Stimulated activated CD8-positive, alpha-beta memory T cell treated with anti-CD3 and anti-CD28 coated beads, Interleukin-7, amount 100 ng/mL, for 4 hours (primary cell): ENCODE measurements at places on chromosomes 7 and 10.
A peak's percentile ranks its signal among the peaks of the same experiment; 100 is the strongest.

DNA sequence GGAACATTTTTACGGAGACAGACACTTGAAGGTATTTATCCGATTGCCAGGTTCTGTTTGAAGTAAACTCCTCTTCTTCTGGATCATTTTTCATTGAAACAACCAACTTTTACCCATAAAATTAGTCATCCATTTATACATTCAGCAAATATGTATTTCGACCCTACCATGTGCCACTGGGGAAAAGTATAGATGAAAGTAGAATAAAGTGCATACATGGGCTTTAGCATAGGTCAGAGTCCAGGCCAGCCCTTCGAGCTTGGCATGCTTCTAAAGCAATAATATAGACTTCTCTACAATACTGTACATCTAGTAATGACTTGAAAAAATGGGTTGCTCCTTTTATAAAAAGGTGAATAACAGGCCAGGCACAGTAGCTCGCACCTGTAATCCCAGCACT lies 10.1 kb downstream of the SLC25A16 start:
- no peak for DNase-seq

DNA sequence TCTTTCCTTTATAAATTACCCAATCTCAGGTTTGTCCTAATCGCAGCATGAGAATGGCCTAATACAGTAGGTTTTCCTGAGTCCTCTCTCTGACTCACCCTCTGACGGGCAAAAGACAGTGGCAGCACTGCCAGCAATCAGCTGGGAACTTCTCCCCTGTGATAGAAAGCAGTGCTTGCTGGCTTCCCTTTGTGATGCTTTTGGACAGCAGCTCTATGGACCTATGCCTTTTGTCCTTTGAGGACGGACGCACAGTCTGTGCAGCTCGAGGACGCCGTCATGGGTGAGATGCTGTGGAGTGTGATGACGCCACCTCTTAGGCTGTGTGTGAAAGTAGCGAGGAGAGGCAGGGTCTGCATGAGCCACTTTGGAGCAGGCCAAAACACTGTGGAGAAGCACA lies 68.8 kb downstream of the KIAA1217 start:
- no peak for DNase-seq

- no peak for DNase-seq
These were observed 458.8 kb downstream of the SORCS1 start for GRCh38 chr10:106705681-106706100.

- DNase-seq, result no peak
These were observed 23.9 kb upstream of the CCAR1 start for GRCh38 chr10:68697106-68697505.

DNA sequence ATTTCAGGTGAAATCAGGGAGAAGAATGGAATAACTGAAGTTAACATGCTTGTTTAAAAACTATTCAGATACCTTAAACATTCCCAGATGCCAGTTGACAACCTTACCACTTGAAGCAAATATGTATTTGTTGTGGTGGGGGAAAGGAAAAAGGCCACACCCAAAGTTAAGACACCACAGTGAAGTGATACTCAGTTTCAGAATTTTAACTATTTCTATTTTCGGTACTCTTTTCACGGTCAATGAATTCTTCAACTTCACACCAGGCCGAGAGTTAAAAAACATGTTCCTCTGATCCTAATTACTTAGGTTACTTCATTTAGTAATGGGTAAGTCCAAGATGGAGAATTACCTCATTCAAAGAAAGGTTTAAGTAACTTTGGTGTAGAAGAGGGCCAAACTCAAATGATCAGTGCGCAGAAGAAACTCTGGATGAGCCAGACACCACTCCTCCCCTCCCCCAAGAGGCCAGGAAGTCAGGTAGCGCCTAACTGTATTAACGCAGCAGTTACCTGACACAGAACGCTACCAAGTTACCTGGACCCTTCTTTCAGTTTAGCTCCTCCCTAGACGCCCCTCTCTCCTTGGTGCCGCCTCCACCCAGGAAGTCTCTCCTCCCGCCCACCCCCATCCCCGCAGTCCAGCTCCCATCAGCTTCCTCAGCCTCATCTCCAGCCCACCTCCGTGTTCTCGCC lies 700 bp downstream of the MTPN start:
- DNase-seq, result no peak

DNA sequence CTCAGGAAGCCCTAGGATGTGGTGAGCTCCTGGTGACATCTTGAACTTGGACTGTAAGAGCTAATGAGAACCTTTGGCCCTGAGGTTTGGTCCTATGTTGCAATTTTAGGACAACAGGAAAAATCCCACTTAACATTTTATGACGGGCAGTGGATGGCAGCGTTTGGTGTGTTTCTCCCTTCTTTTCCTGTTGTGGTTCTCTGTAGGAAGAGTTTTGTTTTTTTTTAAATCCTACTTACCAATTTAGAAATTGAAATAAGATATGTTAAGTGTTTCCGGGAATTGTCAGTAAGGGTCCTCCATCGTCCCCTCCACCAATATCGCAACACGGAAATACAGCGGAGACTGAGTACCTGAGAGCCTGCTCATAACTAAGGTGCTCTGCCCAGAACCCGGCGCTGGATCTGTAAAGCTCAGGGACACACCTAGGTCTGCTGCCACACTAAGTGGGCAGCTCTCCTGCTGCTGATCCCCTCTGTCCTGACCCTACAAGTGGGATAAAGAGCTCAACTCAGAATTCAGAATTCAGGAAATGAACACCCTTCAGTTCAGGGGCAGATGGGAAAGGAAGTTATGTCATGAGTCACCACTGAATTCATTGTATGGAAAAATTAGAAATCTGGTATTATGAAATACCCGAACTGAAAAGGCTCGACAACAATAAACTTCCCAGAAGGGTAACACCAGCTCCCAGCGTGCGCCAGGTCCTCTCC lies 9.1 kb upstream of the PROSER2 start:
- DNase-seq, result no peak

DNA sequence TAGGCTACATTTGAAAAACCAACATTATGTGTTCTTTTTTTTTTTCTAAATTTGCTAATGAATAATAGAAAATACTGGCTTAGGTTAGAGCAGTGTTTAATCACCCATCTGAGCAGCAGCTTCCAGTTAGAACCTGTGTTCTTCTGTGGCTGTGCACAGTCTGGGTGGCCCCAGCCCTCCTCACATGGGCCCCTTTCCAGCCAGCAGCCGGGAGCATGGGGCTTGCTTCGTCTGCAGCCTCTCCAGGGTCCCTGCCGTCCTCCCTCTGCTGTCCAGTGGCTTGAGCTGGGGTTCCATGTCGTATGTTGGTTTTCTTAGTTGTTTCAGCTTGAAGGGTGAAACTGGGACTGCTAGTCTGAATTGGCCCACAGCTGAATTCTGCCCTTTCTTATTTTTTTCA lies 37.3 kb downstream of the BNIP3 start:
- DNase-seq, result no peak

GRCh38 chr10:131742500-131742951 lies 158.3 kb upstream of the PPP2R2D start:
- no peak for DNase-seq

DNA sequence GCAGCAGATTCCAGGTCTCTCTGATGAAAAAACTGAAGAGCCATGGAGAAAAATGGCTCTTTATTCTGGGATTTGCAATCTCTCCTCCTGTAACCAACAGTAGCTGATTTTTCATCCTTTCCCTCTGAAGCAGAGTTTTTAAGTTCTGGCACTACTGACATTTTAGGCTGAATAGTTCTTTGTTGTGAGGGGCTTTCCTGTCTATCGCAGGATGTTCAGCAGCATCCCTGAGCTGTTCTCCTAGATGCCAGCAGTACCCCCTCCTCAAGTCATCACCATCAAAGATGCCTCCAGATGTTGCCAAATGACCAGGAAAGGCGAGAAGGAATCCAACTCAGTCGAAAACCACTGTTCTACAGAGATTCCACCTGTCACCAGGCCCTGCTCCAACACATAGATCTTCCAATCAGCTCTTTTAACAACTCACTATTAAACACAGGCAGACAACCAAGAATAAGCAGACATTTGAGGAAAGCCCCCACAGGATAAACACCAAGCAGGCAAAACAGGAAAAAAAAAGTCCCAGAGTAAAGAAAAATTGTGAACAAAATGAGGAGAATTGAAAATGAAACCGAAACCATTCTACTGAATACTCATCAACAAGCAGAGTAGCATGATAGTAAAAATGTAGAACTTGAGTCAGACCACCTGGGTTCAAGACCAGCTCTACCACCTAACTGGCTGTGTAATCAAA lies 124.8 kb downstream of the MPP7 start:
- DNase-seq, result no peak

GRCh38 chr7:148772297-148773089 lies 73.8 kb downstream of the CUL1 start:
- DNase-seq, result peak; percentile 28

DNA sequence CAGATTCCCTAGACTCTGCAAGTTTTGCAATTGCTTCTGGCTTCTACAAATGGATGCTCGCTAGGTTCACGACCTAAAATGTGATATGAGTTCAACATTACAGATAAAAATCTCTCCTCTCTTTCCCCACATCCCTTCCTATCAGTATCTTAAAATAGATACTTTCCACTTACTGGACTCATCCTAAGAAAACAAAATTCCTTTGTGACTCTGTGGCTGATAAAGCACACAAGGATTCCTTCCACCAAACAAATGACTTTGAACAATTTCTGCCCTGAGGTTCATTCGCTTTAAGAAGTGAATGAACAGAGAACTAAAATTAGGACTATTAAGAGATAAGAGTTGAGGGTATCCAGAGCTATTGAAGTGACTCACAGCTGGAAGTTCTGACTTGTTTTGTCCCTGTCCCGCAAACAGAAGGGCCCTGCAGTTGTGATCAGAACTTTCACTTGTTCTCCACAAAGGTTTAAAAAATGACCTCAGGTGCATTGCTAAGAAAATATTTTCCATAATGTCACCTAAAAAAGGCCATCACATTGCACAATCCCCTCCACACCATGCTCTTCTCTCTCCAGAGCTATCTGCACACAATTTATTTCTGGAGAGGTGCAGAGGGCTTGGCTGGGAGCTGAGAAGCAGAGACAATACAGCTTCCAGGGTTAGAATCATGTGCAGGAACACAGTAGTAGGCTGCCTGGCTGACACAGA lies 96.1 kb downstream of the PIP4K2A start:
- no peak for DNase-seq

DNA sequence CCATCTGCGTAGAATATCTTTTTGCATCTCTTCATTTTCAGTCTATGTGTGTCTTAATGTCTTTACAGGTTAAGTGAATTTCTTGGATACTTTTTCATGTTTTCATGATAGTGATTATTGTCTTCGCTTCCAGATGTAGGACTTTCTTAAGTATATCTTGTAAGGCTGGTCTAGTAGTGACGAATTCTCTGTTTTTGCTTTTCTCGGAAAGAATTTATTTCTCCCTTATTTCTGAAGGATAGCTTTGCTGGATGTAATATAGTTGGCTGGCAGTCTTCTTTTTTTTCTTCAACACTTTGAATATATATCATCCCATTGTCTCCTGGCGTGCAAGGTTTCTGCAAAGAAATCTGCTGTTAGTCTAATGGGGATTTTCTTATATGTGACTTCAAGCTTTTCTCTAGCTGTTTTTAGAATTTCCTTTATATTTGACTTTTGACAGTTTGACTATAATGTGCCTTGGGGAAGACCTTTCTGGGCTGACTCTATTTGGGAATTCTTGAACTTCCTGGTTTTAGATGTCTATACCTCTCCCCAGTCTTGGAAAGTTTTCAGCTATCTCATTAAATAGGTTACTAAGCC lies 14.3 kb downstream of the GTPBP4 start:
- no peak for DNase-seq

GRCh38 chr7:115672024-115672423 lies 358.5 kb downstream of the TFEC start:
- DNase-seq, result no peak

GRCh38 chr10:27359792-27360355 lies 119.3 kb upstream of the ACBD5 start:
- DNase-seq, result no peak

DNA sequence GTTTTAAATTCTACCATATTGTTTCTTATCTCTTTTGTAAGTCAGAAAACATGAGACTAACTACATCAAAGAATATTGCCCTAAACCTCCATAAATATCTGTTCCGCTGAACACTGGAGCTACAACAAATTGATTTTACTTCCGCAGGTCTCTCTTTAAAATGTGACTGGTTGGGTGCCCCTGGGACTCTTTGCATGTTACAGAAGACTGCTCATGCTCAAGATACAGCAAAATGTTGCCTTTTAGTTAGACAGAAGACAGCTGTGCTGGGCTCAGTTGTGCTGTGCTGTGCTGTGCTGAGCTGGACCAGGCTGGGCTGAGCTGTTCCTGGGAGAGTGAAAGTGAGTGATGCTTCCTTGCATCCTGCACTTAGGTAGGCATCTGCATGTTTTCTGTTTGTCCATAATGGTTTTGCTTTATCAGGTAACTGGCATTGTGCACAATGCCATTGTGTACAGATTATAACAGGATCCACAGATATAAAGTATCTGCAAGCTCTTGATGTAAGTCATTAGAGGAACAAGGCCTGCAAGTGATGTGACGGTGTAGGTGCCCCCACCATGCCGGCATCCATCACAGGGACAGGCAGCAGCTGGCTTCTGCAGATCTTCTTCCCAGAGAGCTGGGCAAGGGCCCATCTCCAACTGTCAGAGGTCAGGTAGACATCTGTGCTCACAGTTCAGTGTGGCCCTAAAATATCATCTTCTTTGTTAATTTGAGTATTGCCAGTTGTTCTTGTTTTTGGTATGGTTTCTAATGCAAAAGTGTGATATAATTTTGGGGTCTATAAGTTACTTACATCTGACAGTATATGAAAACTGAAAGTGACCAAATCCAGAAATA lies 972.5 kb upstream of the CELF2 start:
- DNase-seq, result no peak

DNA sequence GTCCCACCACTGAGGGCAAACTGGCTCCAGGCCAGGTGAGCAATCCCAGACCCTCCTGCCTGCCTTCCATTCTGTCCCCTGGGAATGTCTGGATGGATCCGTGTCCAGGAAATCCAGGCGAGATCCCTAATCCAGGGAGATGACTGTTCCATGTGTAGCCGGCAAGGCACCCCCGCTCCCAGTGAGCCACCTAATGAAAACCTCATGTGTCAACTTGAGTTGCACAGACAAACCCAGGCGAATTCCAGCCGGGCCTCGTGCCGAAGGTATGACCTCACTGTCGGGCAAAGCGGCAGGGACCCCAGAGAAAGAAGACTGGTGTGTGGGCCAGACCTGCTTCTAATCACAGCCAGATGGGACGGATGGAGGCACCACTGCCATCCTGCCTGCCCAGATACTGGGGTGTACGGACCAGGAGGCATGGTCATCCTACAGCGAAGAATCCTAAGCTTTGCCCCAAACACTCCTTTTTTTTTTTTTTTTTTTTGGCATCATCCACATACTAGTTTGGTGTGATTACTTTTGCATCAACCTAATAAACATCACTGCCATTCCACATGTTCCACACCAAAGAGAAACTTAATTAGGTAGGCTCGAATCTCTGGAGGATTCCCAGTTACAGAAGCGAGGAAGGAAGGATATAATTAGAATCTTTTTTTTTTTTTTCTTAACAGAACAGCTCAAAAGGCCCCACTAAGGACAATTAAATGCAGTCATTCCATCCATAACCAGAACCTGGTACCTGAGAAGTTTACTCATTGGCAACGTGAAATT lies 313.1 kb downstream of the CALN1 start:
- DNase-seq, result no peak

DNA sequence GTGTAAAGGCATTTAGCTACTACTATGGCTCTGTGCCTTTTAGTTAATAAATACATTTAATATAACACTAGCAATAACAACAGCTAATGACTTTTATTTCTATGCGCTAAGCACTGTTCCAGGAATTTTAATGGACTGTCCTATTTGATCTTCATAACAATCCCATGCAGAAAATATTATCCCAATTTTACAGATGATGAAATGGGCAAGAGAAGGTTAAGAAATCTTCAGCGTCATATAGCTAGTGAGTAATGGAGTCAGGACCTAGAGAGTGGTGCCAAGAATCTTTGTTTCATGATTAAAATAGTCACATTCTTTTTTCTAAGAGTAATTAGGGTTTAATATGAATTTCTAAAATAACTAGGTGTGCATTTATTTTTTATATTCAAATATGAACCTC lies 32.4 kb downstream of the ACTA2 start:
- DNase-seq, result no peak
